Right ventricle myocardium inferior (tissue), 1 donor: ENCODE measurements at places on chromosomes 3 and 15. TPM values are rescaled to one million over a fixed set of nuclear protein-coding genes. Genes with fewer than 3 reads are reported as not detected.

The CEMIP gene
- total RNA-seq, result 0.14 TPM

The ACP3 gene
- 2.0 TPM for total RNA-seq

The GOLGA8J gene
- total RNA-seq, result 0.16 TPM

The SCN11A gene
- total RNA-seq, result 0.08 TPM

The MYZAP gene
- total RNA-seq, result 869 TPM

The SNURF gene
- total RNA-seq, result 57.8 TPM

The A4GNT gene
- total RNA-seq, result not detected

The CATSPER2 gene
- 0.54 TPM for total RNA-seq

The PIGZ gene
- total RNA-seq, result 2.8 TPM

The CCR3 gene
- not detected for total RNA-seq

The ANKRD63 gene
- 0.92 TPM for total RNA-seq

The ROBO1 gene
- 10.8 TPM for total RNA-seq

The TRH gene
- total RNA-seq, result not detected

The PGBD4 gene
- total RNA-seq, result 1.8 TPM

- DNase-seq, result no peak
Observed at GRCh38 chr3:31025541-31025940, 131.1 kb upstream of the GADL1 start.

DNA sequence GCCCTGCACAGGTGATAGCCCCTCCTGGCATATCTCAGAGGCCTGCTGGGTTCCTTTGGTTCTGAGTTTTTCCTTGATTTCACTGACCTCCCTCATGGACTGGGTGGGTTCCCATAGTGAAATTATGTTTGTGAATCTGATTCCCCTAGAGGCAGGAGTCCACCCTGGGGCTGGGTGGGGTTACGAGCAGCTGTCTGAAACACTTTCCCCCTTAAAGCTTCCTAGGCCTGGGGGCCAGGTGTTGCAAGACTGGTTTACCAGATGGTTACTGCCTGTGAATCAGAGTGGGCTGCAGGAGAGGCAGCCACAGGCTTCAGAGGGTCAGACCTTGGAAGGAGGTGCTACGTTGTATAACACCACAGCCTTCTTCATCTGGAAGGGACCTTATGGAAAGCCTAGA is 34.3 kb downstream of the IL20RB start:
- DNase-seq, result no peak

GRCh38 chr3:175163686-175164085 is 304.6 kb downstream of the NAALADL2 start:
- DNase-seq, result no peak

DNA sequence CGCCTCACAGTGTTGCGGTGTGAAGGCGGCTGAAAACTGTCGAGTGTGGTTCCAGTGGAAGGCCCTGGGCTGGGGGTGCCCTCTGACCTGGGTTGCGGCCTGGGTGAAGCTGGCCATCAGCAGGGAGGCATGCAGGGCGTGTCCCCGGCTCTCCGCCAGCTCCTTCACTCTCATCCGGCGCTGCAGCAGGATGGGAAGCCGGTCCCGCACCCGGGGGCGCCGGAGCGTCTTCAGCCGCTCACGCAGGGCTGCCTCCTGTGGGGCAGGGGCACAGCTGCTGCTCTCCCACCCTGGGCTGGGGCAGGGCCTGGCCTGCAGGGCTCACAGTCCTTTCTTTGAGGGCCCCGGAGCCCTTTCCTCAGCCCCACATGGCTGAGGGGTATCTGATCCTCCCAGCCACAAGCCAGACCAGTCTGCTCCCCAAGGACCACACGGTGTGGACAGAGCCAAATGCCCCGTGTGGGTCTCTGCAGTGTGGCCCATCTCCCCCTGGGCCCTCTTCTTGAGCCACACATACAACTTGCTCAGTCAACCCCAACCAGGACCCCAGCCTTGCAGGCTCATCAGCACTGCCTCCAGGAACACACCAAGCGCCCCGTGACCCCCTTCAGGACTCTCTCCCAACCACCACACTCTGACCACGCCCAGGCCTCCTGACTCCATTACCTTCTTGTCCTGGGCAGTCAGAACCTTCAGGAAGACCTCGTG is 26.8 kb downstream of the SPTBN5 start:
- no peak for DNase-seq

DNA sequence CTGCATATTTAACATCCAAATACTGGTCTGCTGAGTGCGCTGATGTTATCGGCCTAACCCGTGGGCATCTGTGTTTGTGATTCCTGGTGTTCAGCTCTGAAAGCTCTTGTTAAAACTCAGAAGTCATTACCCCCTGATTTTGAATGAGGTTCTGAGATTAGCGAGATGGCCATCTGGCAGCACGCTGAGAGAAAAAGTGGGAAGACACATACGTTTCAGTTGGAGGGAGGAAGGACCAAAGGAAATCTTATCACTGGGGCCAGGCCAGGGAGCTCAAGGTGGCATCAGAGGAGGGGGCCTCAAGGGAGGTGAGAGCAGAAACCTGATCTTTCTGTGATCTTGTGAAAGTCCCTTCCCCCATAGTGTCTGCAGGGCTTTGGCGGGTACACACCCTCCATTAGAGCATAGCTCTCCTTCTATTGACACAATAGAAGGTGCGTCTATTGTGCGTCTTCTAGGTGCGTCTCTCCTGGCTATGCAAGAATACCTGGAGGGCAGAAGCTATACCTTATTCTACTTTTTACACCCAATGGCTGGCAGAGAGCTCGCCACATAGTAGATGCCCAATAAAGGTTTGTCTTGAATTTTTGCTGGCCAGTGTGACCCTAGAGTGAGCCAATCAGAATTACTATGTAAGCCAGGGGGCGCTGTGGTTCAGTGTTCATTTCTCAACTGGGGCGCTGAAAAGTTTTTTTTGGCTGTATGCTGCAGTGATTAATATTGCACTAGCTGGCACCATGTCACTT is 182.4 kb downstream of the SHQ1 start:
- DNase-seq, result no peak

- DNase-seq, result no peak
Observed at GRCh38 chr3:132726341-132726823, 4.2 kb upstream of the NPHP3 start.

GRCh38 chr3:58281069-58281468 is 25.0 kb upstream of the RPP14 start:
- DNase-seq, result no peak

- DNase-seq, result no peak
Observed at GRCh38 chr15:35522061-35522460, 23.9 kb downstream of the DPH6 start.

- DNase-seq, result no peak
Observed at GRCh38 chr3:190319660-190320059, 2.6 kb downstream of the CLDN1 start.

- peak; percentile 71 for DNase-seq
Observed at GRCh38 chr15:67820992-67821783, 4.1 kb upstream of the SKOR1 start.

GRCh38 chr3:112293368-112294321 is at the start of gene SLC9C1:
Gene SLC9C1, minus strand, starts transcription at chr3:112294216. Its CDS starts 7,425 bp downstream, at chr3:112286791.
- DNase-seq, result no peak

DNA sequence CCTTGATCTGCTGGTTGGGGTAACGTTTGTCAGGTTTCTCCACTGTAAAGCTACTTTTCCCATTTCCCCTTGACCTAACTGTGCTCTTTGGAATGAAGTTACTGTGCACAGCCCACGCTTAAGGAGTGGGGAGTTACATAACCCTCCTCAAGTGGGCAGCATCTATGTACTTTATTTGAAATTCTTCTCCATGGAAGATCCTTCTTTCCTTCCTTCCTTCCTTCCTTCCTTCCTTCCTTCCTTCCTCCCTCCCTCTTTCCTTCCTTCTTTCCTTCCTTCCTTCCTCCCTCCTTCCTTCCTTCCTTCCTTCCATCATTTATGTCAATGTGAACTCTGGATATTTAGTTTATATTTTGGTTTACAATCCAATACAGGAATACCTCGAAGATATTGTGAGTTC is 77.1 kb upstream of the TRA2B start:
- no peak for DNase-seq

- DNase-seq, result no peak
Observed at GRCh38 chr3:15342945-15343344, 10.6 kb upstream of the SH3BP5 start.

- DNase-seq, result no peak
Observed at GRCh38 chr3:34056951-34057390, 258.5 kb downstream of the PDCD6IP start.

DNA sequence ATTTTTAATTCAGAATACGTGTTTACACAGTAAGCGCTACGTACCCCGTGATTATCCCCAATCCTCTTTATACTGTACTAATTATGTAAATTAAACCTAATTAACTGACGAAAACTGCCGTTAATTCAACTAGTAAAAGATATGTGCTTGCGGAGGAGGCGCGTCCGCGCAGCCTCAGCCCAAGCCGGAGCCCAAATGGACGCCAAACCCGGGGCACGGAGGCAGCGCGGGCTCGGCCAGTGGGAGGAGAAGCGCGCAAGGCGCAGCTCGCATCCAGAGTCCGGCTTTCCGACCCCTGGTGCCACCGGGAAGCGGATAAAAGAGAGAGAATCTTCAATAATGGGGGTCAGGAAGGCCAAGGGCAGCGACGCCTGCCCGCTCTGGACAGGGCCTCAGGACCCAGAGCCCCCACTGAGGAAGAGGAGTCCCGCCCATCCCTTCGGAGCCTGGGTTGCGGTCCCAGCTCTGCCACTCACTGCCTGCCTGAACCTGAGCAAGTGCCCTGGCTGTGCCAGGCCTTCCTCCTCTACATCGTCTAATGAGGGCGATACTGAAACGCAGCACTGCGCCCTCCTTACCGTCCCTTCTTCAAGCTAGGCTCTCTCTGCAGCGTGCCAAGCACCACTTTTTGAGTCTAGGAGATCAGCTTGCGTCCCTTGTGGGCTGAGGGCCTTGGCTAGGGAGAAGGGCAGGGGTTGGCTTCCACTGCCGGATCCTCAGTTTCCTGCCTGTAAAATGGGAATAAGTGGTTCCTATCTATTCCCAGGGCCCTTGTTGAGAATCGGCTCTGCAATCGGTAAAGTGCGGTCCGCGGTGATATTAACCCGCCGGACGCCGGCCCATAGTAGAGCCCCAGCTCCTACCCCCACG is 5.0 kb upstream of the SKOR1 start:
- peak; percentile 28 for DNase-seq

DNA sequence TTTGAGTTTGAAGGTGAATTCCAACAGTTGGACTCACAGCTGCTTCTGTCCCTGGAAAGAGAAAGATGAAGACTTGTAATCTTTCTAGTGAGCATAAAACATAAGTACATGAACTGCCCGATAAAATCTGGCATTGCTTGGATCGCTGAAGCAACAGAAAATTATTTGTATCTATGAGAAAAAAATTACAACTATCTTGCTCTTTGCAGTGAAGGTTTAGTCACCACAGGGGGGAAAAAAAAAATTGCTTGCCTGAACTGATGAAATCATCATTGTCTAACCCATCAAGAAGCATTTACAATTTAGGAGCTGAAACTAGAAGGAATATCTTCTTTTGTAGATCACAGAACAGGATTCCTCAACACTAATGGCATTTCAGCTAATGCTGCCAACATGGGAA is 20.0 kb downstream of the TMEM207 start:
- no peak for DNase-seq

- no peak for DNase-seq
Observed at GRCh38 chr3:70919661-70920060, 607.2 kb upstream of the MDFIC2 start.

- DNase-seq, result peak; percentile 35
Observed at GRCh38 chr15:77818484-77819047, 185.9 kb upstream of the LINGO1 start.

DNA sequence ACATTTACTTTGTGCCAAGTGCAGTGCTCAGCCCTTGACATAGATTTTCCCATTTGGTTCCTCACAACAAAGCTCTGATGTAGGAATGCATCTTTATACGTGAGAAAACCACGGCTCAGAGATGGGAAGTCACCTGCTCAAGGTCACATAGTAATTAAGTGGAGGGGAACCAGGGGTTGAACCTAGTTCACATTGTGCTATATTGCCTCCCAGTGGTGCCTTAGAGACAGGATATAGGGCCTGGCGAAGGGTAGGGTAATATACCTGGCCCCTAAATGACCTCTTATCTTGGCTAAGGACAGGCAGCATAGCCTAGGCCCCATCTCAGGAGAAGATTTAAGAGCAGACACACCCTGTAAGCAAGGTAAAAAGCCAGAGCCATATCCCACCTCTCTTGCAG is 71.5 kb downstream of the FOXP1 start:
- no peak for DNase-seq

DNA sequence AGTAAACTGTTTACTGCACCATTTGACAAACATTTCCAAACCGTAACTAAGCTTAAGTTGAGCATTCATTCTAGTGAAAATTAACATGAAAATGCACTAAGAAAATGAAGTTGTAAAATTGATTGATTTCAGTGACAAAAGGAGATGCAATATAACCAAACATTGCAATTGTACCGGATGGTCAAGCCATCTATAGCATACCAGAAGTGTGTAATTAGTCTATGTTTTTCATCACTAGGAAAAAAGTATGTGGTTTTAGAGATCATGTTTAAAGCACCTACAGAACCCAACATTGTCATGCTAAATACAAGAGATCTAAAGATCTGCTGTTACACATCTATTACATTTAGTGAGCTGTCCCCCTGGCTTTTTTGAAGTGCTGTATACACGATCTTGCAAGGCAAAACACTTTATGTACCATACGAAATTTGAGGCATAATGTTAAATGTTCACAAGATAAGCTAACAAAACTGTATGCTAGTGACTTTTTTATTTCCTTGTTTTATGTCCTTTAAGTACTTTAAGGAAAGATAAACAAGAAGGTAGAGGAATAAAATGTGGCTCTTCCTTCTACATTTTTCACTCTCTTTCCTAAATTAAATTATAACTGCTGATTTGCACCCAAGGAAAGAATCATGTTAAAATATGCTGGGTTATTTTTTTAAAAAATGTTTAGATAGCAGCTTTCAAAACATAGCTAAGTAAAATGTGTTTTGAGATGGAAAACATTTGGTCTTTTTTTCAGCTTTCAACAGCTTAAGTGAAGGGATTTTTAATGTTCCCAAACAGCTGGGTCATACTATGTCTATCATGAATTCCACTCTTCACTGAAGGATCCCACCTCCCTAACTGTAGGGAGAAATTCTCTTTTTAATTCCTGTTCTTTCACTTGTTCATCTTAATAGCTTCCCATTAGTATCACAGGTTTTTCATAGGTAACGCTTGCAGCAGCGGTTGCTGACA is 498.0 kb downstream of the MECOM start:
- DNase-seq, result no peak

DNA sequence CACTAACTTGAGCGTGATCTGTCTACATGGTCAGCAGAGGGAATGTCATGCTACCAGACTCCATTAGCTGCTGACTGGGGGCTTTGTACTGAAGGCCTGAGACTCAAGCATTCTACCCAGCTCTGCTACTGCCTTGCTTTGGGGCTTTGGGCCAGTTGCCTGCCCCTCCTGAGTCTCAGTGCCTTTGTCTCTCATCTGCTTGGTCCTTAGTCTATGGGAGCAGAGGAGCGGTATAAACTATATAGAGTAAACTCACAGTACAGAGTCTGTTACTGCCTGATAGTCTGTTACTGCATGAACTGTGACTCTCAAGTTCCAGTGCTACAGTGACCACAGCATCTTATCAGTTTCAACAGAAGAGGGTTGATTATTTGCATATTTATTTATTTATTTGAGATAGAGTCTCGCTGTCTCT is 38.5 kb upstream of the C15orf39 start:
- no peak for DNase-seq

GRCh38 chr3:106692624-106693023 is 684.6 kb upstream of the CCDC54 start:
- DNase-seq, result no peak
